ENCODE measurements at places on chromosomes 1 and 21. TPM values are rescaled to one million over a fixed set of nuclear protein-coding genes. Genes with fewer than 3 reads are reported as not detected.

The OR2C3 gene
- not detected for total RNA-seq

The TSPAN1 gene
- total RNA-seq, result not detected

The DMRTA2 gene
- not detected for total RNA-seq

The SLC9C2 gene
- not detected for total RNA-seq

The TMEM201 gene
- 9.1 TPM for total RNA-seq

The ANKRD45 gene
- not detected for total RNA-seq

The AIM2 gene
- total RNA-seq, result 0.74 TPM

The RNF220 gene
- total RNA-seq, result 77.9 TPM

DNA sequence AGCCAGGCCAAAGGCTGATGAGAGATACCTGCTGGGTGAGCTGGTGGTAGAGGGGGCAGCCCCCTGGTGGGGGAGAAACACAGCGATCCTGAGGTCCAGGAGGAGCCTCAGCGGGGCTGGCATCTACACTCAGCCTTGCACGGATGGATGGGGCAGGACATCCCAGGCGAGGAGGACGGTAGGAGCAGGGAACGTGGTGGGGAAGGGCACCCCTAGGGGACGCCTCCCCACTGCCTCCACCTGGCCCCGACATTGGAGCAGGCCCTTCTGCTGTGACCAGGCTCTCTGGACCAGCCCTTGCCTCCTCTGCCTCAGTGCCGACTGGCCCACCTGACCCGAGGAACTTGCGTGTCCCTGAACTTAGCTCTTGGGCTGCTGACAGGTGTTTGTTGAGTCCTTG is 6.4 kb upstream of the MMEL1 start:
- H3K4me3 ChIP-seq, result no peak overlapping the region
- H3K36me3 ChIP-seq, result no peaks in the 10 kb centered on the region
- DNase-seq, result no peak

DNA sequence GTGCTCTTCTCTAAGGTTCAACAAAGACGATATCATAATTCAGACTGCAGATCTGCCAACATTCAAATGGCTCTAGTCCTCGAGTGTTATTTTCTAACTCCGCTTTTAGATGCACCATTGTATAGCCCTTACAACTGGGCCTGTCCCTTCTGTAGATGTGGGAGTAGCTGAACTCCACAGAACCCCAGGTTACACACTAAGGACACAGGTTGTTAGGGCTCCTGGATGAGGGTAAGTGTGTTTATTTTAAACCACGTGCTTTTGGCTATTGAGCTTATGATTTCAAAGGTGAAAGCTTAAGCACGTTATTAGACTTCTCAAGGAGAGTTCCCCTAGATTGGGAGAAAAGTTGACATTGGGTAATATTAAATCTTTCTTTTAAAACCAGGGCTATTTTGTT is 64.7 kb downstream of the MPZL1 start:
- no peak for DNase-seq
- H3K27me3 ChIP-seq, result no peaks in the 10 kb centered on the region
- no peak overlapping the region for H3K27ac ChIP-seq
- no peaks in the 10 kb centered on the region for H3K36me3 ChIP-seq
- H3K4me1 ChIP-seq, result no peaks in the 10 kb centered on the region

GRCh38 chr1:66003690-66004089 is 211.0 kb downstream of the PDE4B start:
- no peak overlapping the region for H3K27ac ChIP-seq
- H3K4me1 ChIP-seq, result no peaks in the 10 kb centered on the region
- no peaks in the 10 kb centered on the region for H3K27me3 ChIP-seq
- DNase-seq, result no peak
- H3K36me3 ChIP-seq, result no peaks in the 10 kb centered on the region

GRCh38 chr1:186626356-186626932 is 53.8 kb downstream of the PTGS2 start:
- no peaks in the 10 kb centered on the region for H3K4me1 ChIP-seq
- H3K27me3 ChIP-seq, result no peaks in the 10 kb centered on the region
- H3K4me3 ChIP-seq, result no peak overlapping the region
- DNase-seq, result no peak

DNA sequence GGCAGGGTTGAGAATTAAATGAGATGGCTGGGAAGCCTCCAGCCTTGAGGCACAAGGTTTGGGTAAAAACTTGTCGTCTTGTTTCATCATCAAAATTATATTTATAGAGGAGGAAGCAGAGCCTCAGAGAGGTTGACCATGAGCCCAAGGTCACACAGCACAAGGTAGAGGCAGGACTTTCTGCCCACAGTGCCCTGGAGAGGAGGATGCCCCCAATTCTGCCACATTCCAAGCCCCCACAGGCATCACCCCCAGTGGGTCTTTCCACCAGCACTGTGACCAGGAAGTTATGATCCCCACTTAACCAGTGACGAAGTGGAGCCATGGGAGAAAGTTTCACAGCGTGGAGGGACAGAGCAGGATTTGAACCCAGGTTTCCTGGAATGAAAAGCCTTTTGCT is 400.0 kb downstream of the MATN1 start:
- H3K27me3 ChIP-seq, result peaks cover 5% of the 10 kb centered on the region
- H3K4me1 ChIP-seq, result no peaks in the 10 kb centered on the region
- no peak overlapping the region for H3K4me3 ChIP-seq
- no peaks in the 10 kb centered on the region for H3K36me3 ChIP-seq
- DNase-seq, result no peak
- H3K27ac ChIP-seq, result no peak overlapping the region

- H3K27ac ChIP-seq, result no peak overlapping the region
- no peaks in the 10 kb centered on the region for H3K4me1 ChIP-seq
- no peak for DNase-seq
- H3K27me3 ChIP-seq, result peaks cover 4% of the 10 kb centered on the region
- no peak overlapping the region for H3K4me3 ChIP-seq
Measured at GRCh38 chr1:171221665-171222591, 26.4 kb upstream of the FMO1 start.

- peaks cover 30% of the 10 kb centered on the region for H3K4me1 ChIP-seq
- H3K36me3 ChIP-seq, result no peaks in the 10 kb centered on the region
- H3K27ac ChIP-seq, result no peak overlapping the region
Measured at GRCh38 chr1:1120096-1120495, 4.2 kb upstream of the C1orf159 start.

GRCh38 chr1:40989066-40989465 is 9.6 kb downstream of the CTPS1 start:
- no peak overlapping the region for H3K27ac ChIP-seq
- H3K4me1 ChIP-seq, result no peaks in the 10 kb centered on the region
- H3K27me3 ChIP-seq, result no peaks in the 10 kb centered on the region
- H3K36me3 ChIP-seq, result peaks cover 82% of the 10 kb centered on the region
- H3K4me3 ChIP-seq, result no peak overlapping the region
- no peak for DNase-seq

DNA sequence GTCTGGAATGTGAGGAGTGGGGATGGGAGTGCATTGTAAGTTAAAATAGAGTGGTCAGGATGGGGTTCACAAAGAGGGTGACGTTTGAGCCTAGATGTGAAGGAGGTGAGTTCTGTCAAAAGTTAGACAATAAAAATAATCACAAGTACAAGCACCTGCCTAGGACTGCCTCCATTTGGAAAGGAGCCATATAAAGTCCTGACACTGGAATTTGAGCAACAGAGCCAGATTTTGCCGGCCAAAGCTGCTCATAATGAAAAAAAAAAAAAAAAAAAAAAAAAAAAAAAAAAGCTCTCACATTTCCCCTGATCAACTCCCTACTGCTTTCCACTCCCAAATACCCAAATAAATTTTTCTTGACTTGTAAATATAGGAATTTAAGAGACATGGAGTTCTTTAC is 4.1 kb downstream of the PALMD start:
- DNase-seq, result no peak
- no peaks in the 10 kb centered on the region for H3K4me1 ChIP-seq
- no peak overlapping the region for H3K27ac ChIP-seq
- no peak overlapping the region for H3K4me3 ChIP-seq
- H3K36me3 ChIP-seq, result no peaks in the 10 kb centered on the region

DNA sequence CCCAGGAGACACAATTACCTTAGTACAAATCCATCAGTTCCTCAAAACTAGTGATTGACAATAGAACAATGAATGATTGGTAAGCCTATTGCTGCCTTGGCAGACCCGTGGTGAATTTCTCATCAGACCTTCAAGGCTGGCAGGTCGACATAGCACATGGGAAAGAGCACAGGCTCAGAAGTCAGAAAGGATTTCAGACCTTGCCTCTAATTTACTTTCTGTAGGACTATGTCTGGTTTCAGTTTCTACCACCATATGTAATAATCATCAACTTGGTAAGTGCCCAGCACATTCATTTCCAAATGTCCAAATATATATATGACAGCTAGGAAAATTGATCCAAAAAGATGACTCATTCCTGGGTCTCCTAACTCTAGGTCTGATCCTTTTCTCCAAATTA is 62.5 kb upstream of the GRHL3 start:
- DNase-seq, result no peak
- H3K36me3 ChIP-seq, result no peaks in the 10 kb centered on the region
- H3K4me1 ChIP-seq, result no peaks in the 10 kb centered on the region
- no peak overlapping the region for H3K4me3 ChIP-seq
- no peaks in the 10 kb centered on the region for H3K27me3 ChIP-seq

DNA sequence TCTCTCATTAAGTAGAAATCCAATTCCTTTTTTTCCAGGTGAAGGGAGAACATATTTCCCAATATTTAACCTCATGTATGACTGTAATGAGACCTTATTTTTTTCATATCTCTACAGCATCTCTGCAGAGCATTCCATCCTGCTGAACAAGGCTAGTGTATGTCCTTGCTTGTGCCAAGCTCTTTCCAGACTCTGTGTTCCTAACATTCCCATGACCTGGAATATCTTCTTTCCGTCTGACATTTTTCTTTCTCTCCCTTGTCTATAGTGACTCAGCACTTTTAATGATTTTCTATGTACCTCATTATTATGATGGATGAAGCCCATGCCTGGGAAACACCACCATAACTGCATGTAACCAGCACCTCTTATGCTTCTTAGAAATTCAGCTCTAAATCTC is 278.3 kb upstream of the NRIP1 start:
- H3K36me3 ChIP-seq, result no peaks in the 10 kb centered on the region
- H3K27me3 ChIP-seq, result no peaks in the 10 kb centered on the region
- DNase-seq, result no peak
- H3K27ac ChIP-seq, result no peak overlapping the region
- H3K4me1 ChIP-seq, result no peaks in the 10 kb centered on the region

- DNase-seq, result peak; percentile 72
- no peaks in the 10 kb centered on the region for H3K27me3 ChIP-seq
- H3K4me3 ChIP-seq, result no peak overlapping the region
- peaks cover 4% of the 10 kb centered on the region for H3K4me1 ChIP-seq
- no peaks in the 10 kb centered on the region for H3K36me3 ChIP-seq
Measured at GRCh38 chr1:66182551-66183178, 351.3 kb upstream of the SGIP1 start.

GRCh38 chr21:43284700-43285099 is 115.9 kb downstream of the CRYAA start:
- H3K4me1 ChIP-seq, result peaks cover 3% of the 10 kb centered on the region
- no peaks in the 10 kb centered on the region for H3K36me3 ChIP-seq
- H3K4me3 ChIP-seq, result no peak overlapping the region
- H3K27me3 ChIP-seq, result no peaks in the 10 kb centered on the region

- DNase-seq, result no peak
- H3K27ac ChIP-seq, result no peak overlapping the region
- H3K4me1 ChIP-seq, result no peaks in the 10 kb centered on the region
Measured at GRCh38 chr1:10622910-10623685, 148.3 kb downstream of the PEX14 start.

GRCh38 chr21:14959343-14959742 is 105.5 kb downstream of the NRIP1 start:
- H3K4me3 ChIP-seq, result no peak overlapping the region
- no peaks in the 10 kb centered on the region for H3K36me3 ChIP-seq
- no peak for DNase-seq

DNA sequence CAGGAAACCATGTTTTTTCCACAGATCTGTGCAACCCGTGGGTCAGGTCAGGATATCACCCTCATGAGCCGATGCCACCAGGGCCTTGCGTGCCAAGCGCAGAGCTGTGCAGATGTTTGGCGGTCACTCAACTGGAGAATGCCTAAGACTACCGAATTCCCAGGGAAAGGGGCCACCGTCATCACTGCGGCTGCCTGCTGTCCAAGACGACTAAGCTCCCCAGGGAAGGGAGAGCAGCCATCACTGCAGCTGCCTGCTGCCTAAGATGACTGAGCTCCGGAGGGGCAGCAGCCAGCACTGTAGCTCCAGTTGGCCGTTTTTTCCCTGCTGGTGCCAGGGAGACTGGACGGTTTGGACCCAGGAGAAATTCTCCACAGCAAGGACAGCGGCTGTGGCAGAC is 31.1 kb downstream of the AKT3 start:
- H3K27me3 ChIP-seq, result no peaks in the 10 kb centered on the region
- H3K4me1 ChIP-seq, result no peaks in the 10 kb centered on the region
- DNase-seq, result no peak
- H3K36me3 ChIP-seq, result peaks cover 14% of the 10 kb centered on the region

DNA sequence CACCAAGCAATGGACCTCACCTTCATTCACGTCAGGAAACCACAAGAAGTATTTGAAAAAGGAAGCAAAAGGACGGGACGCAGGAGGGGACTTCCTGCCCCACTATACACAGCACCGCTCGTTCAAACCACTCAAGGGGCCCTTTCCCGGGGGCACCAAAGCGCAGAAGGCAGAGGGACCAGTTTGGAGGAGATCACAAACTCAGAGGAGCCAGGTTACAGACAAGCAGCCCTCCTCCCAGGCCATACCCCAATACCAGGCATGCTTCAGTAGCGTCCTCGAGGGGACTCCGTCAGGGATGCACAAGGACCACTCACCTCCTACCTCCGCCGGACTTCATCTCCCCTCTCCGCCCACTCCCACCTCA is 685 bp downstream of the CRTC2 start:
- no peaks in the 10 kb centered on the region for H3K27me3 ChIP-seq
- peaks cover 60% of the 10 kb centered on the region for H3K4me1 ChIP-seq
- DNase-seq, result peak; percentile 80
- peak overlapping the region; percentile 75 for H3K4me3 ChIP-seq

GRCh38 chr1:15836772-15837669 is 10.5 kb upstream of the SPEN start:
- peak overlapping the region; percentile 70 for H3K4me3 ChIP-seq
- H3K27ac ChIP-seq, result peak overlapping the region; percentile 96
- H3K27me3 ChIP-seq, result no peaks in the 10 kb centered on the region
- peak; percentile 61 for DNase-seq
- no peaks in the 10 kb centered on the region for H3K36me3 ChIP-seq
- peaks cover 35% of the 10 kb centered on the region for H3K4me1 ChIP-seq

DNA sequence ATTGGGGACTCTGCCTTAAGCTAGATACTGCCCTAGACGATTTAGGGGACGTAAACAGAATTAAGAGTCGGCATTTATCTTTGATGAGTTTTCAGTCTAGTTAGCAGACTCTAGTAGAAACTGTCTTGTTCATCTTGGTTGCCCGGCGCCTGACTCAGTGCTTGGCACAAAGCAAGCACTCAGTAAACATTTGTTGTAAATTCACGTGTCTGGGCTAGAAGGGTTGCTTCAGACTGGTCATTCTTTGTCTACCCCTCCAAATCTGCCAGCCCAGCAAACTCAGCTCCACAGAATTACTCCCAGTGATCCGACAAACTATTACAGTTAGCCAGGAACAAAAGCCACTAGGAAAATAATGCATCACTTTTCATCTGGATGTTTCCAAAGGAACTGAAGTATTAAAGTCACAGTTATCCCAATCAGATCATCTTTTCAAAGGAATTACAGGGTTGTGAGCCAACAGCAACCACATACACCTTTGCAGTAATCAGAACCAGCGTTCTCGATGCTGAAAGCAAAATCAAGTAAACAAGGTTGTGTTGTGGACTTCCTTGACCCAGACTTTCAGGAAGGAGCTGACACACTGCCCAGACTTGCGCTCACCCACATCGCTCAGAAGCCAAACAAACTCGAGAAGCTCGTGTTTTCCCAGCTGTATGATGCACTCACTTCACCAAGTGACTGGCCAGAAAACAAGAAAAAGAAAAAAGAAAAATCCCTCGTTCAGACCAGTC is 66.5 kb upstream of the GADD45A start:
- no peak overlapping the region for H3K27ac ChIP-seq
- H3K4me1 ChIP-seq, result no peaks in the 10 kb centered on the region
- no peak for DNase-seq
- no peak overlapping the region for H3K4me3 ChIP-seq
- no peaks in the 10 kb centered on the region for H3K27me3 ChIP-seq
